Stimulated activated CD4-positive, alpha-beta T cell treated with anti-CD3 and anti-CD28 coated beads, TNF-alpha, amount 100 ng/mL, for 24 hours (primary cell): ENCODE measurements at places on chromosomes 11 and 22.
A peak's percentile ranks its signal among the peaks of the same experiment; 100 is the strongest.

- peak; percentile 57 for DNase-seq
Measured at GRCh38 chr11:74388678-74389327, 9.4 kb downstream of the PGM2L1 start.

- DNase-seq, result no peak
Measured at GRCh38 chr22:31284281-31285155, 7.8 kb downstream of the PIK3IP1 start.

GRCh38 chr11:86680716-86681482, 8.5 kb upstream of the ME3 start:
- no peak for DNase-seq

GRCh38 chr11:78039919-78040671, 17.0 kb upstream of the KCTD14 start:
- DNase-seq, result no peak

DNA sequence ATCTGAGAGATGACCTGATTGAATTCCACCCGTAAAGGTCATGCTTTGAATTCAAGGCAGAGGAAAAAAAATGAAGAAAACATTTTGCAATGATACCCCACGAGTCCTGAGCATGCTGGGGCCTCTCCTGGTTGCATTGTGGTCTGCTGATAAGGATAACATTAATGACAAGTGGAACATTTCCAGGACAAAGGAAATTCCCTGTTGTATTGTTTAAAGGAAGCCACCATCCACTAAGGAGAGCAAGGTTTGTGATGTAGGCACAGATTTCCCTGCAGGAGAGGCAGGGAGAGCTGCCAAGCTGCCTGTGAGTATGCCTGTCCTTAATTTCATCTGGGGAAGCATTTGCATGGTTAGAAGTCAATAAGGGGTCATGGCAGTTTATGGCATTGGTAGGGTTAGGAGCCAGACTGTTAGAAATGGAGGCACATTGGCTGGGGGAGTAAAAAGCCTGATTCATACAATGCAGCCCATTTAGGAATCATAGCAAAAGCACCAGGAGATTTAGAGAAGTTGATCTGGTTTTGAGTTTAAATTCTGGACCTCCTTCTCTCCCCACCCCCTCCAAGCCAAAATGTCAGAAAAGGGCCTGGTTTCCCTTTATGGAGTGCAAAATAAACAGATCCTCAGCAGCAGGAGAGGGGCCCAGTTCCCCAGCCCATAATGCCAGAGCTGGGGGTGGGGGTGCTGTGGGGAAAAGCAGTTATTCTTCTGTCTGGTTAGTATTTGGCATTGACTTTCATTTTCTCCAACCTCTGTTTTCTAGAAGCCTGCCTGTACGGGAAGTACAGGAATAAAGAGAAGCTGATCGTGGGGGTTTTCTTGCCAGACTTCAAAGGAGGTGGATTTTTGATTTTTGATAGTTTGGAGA, 22.1 kb downstream of the FLI1 start:
- DNase-seq, result no peak

- no peak for DNase-seq
Measured at GRCh38 chr22:30605449-30606110, 1.4 kb upstream of the TCN2 start.

GRCh38 chr11:21909145-21909544, 283.7 kb upstream of the ANO5 start:
- DNase-seq, result no peak
